HT1080 (cell line): ENCODE measurements at places on chromosomes 1 and 21.

GRCh38 chr21:32921632-32922230, 104.0 kb upstream of the OLIG2 start:
- DNase-seq: no peak

GRCh38 chr1:184386312-184387068, at the start of gene C1orf21:
TSS of gene C1orf21 (plus strand) at chr1:184387029. CDS start at chr1:184477510, 90,481 bp downstream.
- peak; percentile 85 for DNase-seq

DNA sequence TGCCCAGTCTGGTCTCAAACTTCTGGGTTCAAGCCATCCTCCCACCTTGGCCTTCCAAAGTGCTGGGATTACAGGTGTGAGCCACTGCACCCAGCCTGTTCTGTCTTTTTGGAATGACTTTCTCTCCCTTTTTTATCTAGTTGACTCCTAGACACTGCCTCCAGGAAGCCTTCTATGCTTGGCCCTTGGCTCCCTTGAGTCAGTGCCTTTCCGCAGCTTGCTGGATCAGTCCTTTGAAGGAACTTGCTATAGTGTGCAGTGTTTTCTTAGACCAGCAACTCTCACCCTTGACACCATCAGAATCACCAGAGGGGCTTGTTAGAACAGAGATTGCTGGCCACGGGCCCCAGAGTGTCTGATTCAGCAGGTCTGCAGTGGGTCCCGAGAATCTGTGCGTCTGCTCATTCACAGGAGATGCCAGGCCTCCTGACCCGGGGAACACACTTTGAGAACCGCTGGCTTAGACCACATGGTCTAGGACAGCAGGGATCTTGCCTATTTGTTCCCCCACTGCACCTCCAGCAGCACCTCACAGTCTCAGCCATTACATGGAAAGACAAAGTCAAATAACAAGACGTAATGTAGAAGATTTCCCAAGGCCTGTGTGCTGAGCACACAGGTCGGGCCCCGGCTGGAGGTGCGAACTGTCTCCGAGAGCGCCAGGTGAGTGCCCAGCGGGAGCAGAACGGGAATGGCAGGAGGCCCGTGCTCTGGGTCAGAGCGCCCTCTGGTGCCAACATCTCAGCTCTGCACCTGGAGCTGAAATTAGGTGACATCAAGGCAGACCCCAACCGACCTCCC, 27.4 kb upstream of the CTPS1 start:
- DNase-seq: peak; percentile 67

- no peak for DNase-seq
Observed at GRCh38 chr1:226133504-226134123, 52.9 kb downstream of the ACBD3 start.

- DNase-seq: no peak
Observed at GRCh38 chr1:21233490-21233889, 56.8 kb downstream of the ECE1 start.

DNA sequence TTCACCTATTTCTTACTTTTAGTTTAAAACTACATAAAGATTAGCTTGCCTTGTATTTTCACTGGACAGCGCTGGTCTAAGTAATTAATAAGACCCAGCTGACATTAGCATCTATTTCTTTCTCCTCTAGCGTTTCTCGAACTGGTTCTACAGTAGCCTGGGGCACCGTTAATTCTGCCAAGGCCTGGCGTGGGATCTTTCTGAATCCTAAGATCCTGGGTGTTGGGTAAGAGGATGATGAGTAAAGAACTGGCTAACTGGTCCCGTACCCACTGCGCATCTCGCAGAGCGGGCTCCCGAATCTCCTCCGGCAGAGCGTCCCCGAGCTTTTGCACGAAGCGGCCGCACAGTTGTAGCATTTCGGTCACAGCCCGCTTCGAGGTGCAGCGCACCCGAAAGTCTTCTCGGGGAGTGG, 309 bp downstream of the NSL1 start:
- DNase-seq: no peak

- DNase-seq: peak; percentile 62
Observed at GRCh38 chr1:21573971-21574465, 64.8 kb downstream of the ALPL start.

- no peak for DNase-seq
Observed at GRCh38 chr1:214076708-214077065, 88.9 kb downstream of the PROX1 start.

- no peak for DNase-seq
Observed at GRCh38 chr21:34606621-34607020, 8.3 kb downstream of the RCAN1 start.

DNA sequence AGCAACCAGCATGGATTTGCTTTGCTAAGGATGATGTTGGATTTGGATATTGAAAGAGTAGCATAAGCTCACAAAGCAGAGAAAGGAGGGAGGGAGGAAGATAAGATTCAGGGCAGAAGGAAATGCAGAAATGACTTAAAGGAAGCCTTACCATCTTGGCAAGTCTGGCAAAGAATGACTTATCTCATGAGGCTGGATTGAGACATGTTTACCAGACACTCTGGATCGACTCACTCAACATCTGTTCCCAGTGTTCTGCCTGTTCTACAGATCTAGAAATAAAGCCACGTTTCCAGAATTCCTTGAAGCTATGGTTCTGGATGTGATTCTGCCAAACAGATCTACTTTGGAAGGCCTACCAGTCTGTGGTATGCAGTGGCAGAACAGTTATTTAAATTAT, 38.8 kb upstream of the CTBS start:
- no peak for DNase-seq

DNA sequence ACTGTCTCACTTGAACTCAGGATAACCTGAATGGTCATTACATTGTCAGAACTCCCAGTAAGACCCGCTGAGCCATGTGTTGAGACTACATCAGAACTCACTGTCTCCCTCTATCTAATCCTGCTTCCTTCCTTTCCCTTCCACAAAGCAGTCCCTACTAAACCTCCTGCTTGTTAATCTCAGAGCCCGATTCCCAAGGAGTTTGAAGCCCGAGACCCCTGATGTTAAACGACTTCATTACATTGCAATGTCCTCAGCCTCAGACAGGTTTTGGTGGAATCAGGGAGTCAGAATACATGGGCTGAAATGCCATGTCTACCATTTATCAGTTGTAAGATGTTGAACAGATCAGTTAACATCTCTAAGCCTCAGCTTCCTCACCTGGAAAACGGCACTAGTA, 682.4 kb downstream of the ADGRL2 start:
- DNase-seq: no peak

DNA sequence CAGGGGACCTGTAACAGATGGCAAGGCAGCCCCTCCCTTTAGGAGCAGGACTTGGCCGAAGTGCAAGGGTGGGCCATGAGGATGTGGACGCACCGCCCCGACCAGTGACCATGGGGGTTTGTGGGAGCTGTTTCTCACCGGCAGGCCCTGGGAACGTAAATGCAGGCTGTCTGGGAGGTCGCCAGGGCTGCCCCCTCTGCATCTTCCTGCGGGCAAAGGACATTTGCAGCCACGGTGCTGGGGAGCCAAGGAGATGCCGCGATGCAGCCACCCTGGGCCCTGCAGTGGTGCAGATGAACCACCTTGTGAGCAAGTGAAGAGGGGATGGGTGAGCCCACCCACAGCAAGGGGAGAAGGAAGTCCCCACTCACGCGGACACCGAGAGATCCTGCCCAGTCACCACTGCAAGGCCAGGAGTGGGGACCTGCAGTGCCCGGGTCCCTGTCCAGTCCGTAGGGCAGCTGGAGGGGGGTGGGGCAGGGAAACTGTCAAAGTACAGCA, 121.1 kb downstream of the SIK1 start:
- DNase-seq: no peak

- DNase-seq: no peak
Observed at GRCh38 chr1:47465605-47466004, 27.8 kb downstream of the FOXD2 start.
